NCI-H187 treated with DMSO at 0.1 percent for 48 hours (cell line): ENCODE measurements at places on chromosomes 16 and 17.

DNA sequence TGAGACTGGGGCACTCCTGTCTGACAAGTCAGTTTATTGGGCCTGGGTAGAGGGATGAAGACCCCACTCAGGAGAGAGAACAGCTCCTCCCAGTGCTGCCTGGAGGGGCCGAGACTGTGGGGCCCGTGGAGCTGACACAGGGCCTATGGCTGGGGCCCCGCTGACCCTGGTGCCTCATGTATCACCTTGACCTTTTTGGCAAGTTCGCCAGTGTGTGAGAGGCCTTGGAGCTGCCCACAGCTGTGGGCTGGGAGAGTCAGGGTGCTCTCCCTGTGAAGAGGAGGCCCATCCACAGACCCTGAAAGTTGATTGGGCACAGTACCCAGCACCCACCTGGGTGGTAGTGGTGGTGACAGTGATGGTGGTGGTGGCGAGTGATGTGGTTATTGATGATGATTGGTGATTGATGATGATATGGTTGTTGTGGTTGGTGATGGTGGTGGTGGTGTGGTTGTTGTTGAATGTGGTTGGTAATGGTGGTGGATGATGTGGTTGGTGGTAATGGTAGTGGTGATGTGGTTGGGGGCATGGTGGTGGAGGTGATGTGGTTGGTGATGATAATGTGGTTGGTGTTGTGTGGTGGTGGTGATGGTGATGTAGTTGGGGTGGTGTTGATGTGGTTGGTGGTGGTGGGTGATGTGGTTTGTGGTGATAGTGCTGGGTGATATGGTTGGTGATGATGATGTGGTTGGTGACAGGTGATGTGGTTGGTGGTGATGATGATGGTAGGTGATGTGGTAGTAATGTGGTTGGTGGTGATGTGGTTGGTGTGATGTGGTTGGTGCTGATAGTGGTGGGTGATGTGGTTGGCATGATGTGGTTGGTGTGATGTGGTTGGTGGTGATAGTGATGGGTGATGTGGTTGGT is 29.1 kb downstream of the BAHCC1 start:
- DNase-seq = no peak

DNA sequence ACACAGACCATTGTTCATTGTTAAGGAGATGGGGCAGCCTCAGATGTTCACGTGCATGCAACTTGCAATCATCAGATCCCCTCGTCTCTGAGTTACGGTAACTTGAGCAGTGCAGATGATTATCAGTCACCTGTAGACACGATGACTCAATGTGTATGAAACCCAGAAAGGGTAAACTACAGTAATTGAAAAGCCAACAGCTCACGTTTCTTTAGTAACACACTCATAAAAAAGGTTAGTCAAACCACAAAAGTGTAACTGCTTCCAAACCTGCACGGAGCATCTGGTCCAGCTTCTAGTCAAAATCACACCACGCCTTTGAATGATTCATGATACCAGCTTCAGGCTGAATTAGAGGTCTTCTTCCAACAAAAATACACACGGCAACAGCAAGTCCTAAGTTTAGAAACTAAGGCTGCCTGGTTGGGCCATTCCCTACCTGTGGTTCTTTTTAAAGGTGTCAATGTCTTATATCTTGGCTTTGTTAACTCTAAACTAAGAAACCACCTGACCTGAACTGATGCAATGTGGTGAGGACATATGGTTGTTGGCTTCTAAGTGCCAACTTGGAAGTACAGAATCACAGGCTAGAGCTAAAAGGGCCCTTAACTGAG is 32.3 kb downstream of the GRB7 start:
- no peak for DNase-seq

GRCh38 chr16:56635441-56635967 is 3.0 kb upstream of the MT1A start:
- no peak for DNase-seq

DNA sequence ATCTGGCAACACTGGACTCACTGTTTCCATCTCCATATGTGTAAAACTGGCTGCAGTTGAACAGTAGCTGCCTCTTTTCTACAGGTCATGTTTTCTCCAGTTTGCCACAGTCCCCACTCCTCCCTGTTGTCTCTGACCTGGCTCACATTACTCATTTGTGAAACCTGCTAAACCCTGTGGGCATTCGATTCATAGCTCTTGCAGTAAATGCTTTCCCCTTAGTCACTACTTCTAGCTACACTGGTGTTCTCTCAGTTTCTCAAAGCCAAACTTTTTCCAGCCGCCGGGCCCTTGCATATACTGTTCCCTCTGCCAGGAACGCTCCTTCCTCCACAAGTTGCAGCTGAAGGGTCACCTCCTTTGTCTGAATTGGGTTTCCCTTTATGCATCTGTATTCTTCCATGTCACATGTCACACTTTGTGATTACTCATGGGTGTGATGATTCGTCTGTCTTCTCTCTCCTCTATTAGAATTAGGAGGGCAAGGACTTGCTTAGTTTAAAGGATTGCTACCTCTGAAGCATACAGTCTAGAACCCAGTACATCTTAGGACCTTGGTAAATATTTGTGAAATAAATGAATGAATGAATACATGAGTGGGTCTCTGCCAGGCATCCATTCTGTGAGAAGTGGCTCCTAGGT is 15.0 kb upstream of the MT4 start:
- DNase-seq = no peak

GRCh38 chr17:78650093-78650715 is 73.0 kb upstream of the DNAH17 start:
- DNase-seq = no peak
